GM12865 (cell line): ENCODE measurements at places on chromosomes 11 and 22.

DNA sequence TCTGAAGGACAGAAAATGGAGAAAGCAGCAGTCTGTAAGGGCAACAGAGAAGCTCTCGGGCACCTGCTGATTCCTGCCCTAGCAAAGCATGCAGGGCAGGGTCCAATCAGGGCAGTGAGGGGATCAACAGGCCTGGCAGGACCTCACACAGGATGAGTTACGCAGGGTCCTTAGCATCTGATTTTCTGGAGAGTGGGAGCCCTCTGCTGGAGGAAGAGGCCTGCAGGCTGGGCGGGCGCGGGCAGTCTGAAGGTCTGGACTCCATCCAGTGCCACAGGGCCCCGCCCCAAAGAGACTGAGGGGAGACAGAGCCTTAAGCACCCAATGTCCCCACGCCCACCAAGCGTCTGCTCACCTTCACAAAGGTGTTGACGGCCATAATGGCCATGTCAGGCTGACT lies 28.9 kb downstream of the AP1B1 start:
- no peak for DNase-seq

GRCh38 chr11:130606781-130607511 lies 158.5 kb downstream of the ADAMTS15 start:
- DNase-seq: no peak

GRCh38 chr11:74506823-74507222 lies 13.3 kb upstream of the LIPT2 start:
- no peak for DNase-seq

- no peak for DNase-seq
These were observed 184.4 kb downstream of the CHST1 start for GRCh38 chr11:45481026-45481425.

GRCh38 chr11:80350541-80350940 lies 909.7 kb upstream of the TENM4 start:
- no peak for DNase-seq

DNA sequence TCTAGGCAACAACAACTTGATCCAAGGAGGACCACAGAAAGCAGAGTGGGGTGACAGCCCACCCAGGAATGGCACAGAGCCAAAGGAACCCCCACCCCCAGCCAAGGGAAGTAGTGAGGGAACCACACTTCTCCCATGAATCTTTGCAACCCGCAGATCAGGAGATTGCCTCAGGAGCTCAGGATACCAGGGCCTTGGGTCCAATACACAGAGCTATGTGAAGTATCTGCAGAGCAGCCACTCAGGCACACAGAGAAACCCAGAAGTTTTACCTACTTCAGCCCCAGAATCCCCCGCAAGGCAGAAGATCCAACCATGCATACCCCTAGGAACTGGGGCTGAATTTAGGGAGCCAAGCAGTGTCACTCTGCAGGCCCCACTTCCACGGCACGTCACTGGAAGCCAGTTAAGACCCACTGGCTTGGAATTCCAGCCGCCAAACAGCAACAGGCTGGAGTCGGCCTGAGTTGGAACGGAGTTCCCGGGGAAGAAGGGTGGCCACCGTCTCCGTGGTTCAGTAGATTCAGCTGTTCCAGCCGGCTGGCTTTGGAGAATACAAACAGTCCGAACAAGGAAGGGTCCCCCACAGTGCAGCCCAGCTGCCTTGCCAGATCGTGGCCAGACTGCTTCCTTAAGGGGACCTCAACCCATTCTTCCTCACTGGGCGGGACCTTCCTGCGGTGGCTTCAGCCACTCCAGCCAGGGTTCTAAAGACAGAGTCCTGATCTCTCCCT lies 174.1 kb downstream of the TTC28 start:
- no peak for DNase-seq
